Heart right ventricle (tissue), 16 donors: ENCODE measurements at places on chromosomes 7 and 10. TPM values are rescaled to one million over a fixed set of nuclear protein-coding genes. Genes with fewer than 3 reads are reported as not detected.
A peak's percentile ranks its signal among the peaks of the same experiment; 100 is the strongest.

Gene TMEM213
- total RNA-seq = not detected

- H3K27ac ChIP-seq = no peak overlapping the region
- no peak overlapping the region for H3K4me3 ChIP-seq
- no peak for DNase-seq
- no peaks in the 10 kb centered on the region for H3K27me3 ChIP-seq
- H3K4me1 ChIP-seq = no peaks in the 10 kb centered on the region
- no peaks in the 10 kb centered on the region for H3K36me3 ChIP-seq
These were observed 205.9 kb downstream of the MBL2 start for GRCh38 chr10:52566471-52567246.

GRCh38 chr10:122459561-122460273, 1.6 kb upstream of the HTRA1 start:
- H3K36me3 ChIP-seq = no peaks in the 10 kb centered on the region
- DNase-seq = no peak
- H3K4me3 ChIP-seq = no peak overlapping the region

DNA sequence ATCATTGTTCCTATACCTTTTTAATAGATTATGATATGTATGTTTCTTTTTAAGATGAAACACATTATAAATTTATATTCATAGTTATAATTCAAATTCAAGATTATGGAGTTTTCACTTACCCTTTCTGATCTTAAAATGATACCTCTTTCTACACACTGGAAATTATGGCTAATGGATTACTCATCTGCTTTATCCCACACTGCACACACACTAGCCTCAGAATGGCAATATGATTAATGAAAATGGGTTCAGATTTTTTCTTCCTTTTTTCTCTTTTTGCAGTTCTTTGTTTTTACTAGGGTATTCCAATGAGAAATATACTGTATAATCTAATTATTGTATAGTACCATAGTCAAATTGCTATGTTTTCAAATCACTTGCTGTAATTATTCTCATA, 82.3 kb upstream of the FZD1 start:
- no peak overlapping the region for H3K4me3 ChIP-seq
- no peaks in the 10 kb centered on the region for H3K36me3 ChIP-seq
- DNase-seq = no peak
- H3K27me3 ChIP-seq = no peaks in the 10 kb centered on the region
- H3K27ac ChIP-seq = no peak overlapping the region

Gene WEE2
- total RNA-seq = not detected

DNA sequence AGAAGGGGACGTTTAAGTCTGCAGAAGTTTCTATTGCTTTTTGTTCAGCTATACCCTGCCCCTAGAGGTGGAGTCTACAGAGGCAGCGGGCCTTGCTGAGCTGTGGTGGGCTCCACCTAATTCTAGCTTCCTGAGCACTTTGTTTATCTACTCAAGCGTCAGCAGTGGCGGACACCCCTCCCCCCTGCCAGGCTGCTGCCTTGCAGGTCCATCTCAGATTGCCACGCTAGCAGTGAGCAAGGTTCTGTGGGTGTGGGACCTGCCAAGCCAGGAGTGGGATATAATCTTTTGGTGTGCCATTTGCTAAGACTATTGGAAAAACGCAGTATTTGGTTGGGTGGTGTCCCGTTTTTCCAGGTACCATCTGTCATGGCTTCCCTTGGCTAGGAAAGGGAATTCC, 147.3 kb upstream of the PRPS1L1 start:
- H3K4me1 ChIP-seq = peaks cover 11% of the 10 kb centered on the region
- H3K27me3 ChIP-seq = no peaks in the 10 kb centered on the region
- no peak overlapping the region for H3K27ac ChIP-seq
- DNase-seq = no peak
- H3K4me3 ChIP-seq = no peak overlapping the region
- H3K36me3 ChIP-seq = no peaks in the 10 kb centered on the region

DNA sequence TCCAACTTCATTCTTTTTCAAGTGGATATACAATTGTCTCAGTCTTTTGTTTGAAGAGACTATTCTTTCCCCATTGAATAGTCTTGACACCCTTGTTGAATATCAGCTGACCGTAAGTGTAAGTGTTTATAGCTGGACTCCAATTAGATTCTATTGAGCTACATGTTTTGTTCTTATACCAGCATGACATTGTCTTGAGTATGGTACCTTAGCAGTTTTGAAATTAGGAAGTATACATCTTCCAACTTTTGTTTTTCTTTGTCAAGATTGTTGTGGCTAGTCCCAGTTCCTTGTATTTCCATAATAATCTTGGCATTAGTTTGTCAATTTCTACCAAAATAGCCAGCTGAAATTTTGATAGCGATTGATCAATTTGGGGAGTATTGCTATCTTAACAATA, 56.9 kb downstream of the MYL10 start:
- no peaks in the 10 kb centered on the region for H3K36me3 ChIP-seq
- no peak overlapping the region for H3K27ac ChIP-seq
- no peak for DNase-seq

DNA sequence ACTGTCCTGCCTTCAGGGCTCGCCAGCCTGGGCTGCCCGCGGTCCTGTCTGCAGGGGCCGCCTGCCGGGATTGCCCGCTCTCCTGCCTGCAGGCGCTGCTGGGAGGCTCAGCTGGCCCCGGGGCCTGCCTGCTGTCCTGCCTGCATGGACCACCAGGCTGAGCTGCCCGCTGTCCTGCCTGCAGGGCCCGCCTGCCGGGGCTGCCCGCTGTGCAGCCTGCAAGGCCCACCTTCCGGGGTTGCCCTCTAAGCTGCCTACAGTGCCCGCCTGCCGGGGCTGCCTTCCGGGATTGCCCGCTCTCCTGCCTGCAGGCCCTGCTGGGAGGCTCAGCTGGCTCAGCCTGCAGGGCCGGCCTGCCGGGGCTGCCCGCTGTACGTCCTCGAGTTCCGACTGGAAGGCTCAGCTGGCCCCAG, 164.4 kb downstream of the GLRX3 start:
- H3K27me3 ChIP-seq = no peaks in the 10 kb centered on the region
- peak overlapping the region; percentile 63 for H3K4me3 ChIP-seq
- H3K36me3 ChIP-seq = no peaks in the 10 kb centered on the region
- H3K4me1 ChIP-seq = no peaks in the 10 kb centered on the region

Gene ZEB1
- 96.6 TPM for total RNA-seq

Gene VWA2
- not detected for total RNA-seq

GRCh38 chr10:58319599-58319998, 15.2 kb upstream of the UBE2D1 start:
- DNase-seq = no peak
- H3K36me3 ChIP-seq = no peaks in the 10 kb centered on the region
- no peak overlapping the region for H3K27ac ChIP-seq
- no peaks in the 10 kb centered on the region for H3K4me1 ChIP-seq
- no peaks in the 10 kb centered on the region for H3K27me3 ChIP-seq

DNA sequence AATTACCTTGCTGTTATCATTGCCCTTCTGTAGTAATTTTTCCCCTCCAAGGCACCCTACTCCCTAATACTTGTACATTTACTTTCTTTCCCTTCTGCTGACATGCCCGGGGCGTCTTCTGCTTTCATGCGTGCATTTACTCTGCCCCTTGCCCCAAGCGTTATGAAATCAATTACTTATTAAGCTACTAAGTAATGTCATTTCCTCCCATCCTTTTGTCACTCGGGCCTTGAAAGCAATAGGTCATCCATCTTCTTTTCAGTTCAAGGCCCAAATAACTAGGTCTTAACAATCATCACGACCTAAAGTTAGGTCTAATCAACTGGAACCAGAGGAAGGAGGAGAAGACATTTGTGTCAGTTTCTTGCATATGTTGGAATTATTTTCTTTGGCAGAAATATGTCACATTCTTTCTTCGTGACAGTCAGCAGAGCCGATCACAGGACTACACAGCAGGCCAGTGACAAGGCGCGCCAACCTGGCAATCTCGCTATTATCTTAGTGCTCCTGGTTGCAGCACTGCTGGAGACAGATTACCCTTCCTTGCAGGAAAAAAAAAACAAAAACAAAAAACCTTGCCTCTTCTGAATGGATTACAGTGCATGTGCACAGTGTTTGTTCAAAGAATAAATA, 179.2 kb downstream of the RELN start:
- no peaks in the 10 kb centered on the region for H3K36me3 ChIP-seq
- no peak for DNase-seq
- no peaks in the 10 kb centered on the region for H3K4me1 ChIP-seq
- H3K4me3 ChIP-seq = no peak overlapping the region

DNA sequence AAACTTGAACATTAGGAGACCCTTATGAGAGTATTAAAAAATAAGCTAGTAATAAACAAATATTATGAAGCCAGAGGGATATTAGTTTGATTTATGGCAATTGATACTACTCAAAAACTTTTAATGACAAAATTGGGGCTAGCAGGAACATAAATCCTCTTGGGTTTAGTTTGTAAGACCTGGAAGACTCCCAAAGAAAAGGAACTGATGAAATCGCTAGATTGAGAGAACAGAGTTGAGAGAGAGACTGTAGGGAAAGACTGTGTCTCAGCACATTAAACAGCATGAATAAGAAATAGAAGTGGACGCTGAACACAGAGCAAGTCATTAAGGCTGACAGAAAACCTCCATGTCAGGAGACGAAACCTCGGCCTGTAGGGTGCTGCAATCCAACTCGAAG, 56.4 kb downstream of the ICA1 start:
- H3K36me3 ChIP-seq = no peaks in the 10 kb centered on the region
- DNase-seq = no peak
- H3K27me3 ChIP-seq = no peaks in the 10 kb centered on the region

GRCh38 chr7:151844071-151844824, 32.7 kb downstream of the PRKAG2 start:
- H3K4me1 ChIP-seq = no peaks in the 10 kb centered on the region
- H3K27ac ChIP-seq = no peak overlapping the region
- H3K36me3 ChIP-seq = no peaks in the 10 kb centered on the region
- no peak overlapping the region for H3K4me3 ChIP-seq

- peaks cover 11% of the 10 kb centered on the region for H3K27me3 ChIP-seq
- H3K27ac ChIP-seq = no peak overlapping the region
- H3K4me3 ChIP-seq = no peak overlapping the region
- DNase-seq = no peak
- no peaks in the 10 kb centered on the region for H3K36me3 ChIP-seq
These were observed 60.9 kb downstream of the C10orf67 start for GRCh38 chr10:23283680-23284079.

GRCh38 chr10:104445359-104445758, 91.7 kb downstream of the CFAP58 start:
- H3K4me3 ChIP-seq = no peak overlapping the region
- no peaks in the 10 kb centered on the region for H3K27me3 ChIP-seq
- no peaks in the 10 kb centered on the region for H3K4me1 ChIP-seq
- no peak overlapping the region for H3K27ac ChIP-seq

Gene FAM20C
- total RNA-seq = 59.8 TPM

Gene PVRIG
- not detected for total RNA-seq

- H3K27me3 ChIP-seq = no peaks in the 10 kb centered on the region
- H3K27ac ChIP-seq = no peak overlapping the region
- H3K4me1 ChIP-seq = no peaks in the 10 kb centered on the region
- H3K36me3 ChIP-seq = no peaks in the 10 kb centered on the region
These were observed 113.3 kb upstream of the PRPS1L1 start for GRCh38 chr7:18140943-18141342.

GRCh38 chr7:139663608-139664177, 114.1 kb downstream of the HIPK2 start:
- no peaks in the 10 kb centered on the region for H3K27me3 ChIP-seq
- DNase-seq = no peak
- H3K36me3 ChIP-seq = no peaks in the 10 kb centered on the region
- H3K27ac ChIP-seq = no peak overlapping the region
- peaks cover 77% of the 10 kb centered on the region for H3K4me1 ChIP-seq

- H3K36me3 ChIP-seq = peaks cover 18% of the 10 kb centered on the region
- peaks cover 24% of the 10 kb centered on the region for H3K4me1 ChIP-seq
- no peaks in the 10 kb centered on the region for H3K27me3 ChIP-seq
- peak overlapping the region; percentile 98 for H3K4me3 ChIP-seq
- peak overlapping the region; percentile 77 for H3K27ac ChIP-seq
These were observed 759 bp downstream of the NUDT1 start for GRCh38 chr7:2242541-2243429.

Gene FAM25G
- total RNA-seq = not detected

Gene GJD4
- total RNA-seq = not detected

DNA sequence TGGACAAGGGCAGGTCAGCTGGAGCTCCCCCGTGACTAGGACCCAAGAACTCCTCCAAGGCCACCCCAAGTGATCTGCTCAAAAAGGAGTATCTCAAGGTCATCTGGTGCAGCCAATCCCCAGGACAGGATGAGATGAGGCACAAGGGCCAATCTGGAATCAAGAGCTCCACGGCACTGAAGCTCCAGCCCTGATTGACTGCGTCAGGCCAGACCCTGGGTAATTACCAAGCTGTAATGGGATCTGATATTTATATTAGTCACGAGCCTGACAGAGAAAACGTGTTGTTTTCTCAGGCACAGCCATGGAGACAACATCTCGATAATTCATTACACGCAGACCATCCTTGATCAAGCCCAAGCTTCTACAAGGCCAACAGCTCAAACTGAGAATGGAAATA, 4.2 kb downstream of the KCNMA1 start:
- DNase-seq = no peak
- no peak overlapping the region for H3K27ac ChIP-seq
- H3K36me3 ChIP-seq = no peaks in the 10 kb centered on the region
- peaks cover 46% of the 10 kb centered on the region for H3K27me3 ChIP-seq
- no peaks in the 10 kb centered on the region for H3K4me1 ChIP-seq

DNA sequence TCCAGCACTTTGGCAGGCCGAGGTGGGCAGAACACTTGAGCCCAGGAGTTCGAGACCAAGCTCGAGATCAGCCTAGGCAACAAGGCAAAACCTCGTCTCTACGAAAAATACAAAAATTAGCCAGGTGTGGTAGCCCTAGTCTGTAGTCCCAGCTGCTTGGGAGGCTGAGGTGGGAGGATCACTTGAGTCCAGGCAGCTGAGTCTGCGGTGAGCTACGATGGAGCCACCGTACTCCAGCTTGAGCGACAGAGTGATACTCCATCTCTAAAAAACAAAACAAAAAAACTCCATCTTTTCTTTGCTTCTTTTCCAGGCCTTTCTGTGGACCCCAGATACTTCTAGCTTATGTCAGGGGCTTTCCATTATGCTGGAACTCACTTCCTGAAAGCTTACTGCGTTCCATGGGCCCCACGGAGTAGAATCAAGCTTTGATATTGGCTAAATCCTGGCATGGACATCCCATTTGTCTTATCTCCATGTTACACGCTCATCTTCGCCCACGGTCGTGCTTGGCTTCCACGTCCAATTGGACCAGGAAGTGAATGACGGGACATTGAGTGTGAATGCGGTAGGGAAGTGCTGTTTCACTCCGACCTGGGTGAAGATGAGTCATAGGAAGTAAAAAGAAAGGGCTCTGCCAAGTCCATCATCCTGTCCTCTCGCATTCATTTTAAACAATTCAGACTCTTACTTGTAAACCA, 45.7 kb downstream of the FAM171A1 start:
- no peaks in the 10 kb centered on the region for H3K36me3 ChIP-seq
- no peaks in the 10 kb centered on the region for H3K27me3 ChIP-seq
- H3K4me3 ChIP-seq = no peak overlapping the region
- no peak for DNase-seq

Gene FOXI2
- not detected for total RNA-seq

Gene NPC1L1
- 0.25 TPM for total RNA-seq

GRCh38 chr7:18224138-18224537, 196.5 kb upstream of the PRPS1L1 start:
- no peak overlapping the region for H3K27ac ChIP-seq
- DNase-seq = no peak
- H3K36me3 ChIP-seq = no peaks in the 10 kb centered on the region
- no peak overlapping the region for H3K4me3 ChIP-seq
- H3K27me3 ChIP-seq = no peaks in the 10 kb centered on the region

- H3K4me3 ChIP-seq = no peak overlapping the region
- H3K27me3 ChIP-seq = no peaks in the 10 kb centered on the region
- H3K36me3 ChIP-seq = no peaks in the 10 kb centered on the region
- DNase-seq = no peak
These were observed 61.5 kb downstream of the WDR37 start for GRCh38 chr10:1117651-1118050.

Gene CYP3A7
- not detected for total RNA-seq
